ENCODE measurements at places on chromosomes 11 and 22. TPM values are rescaled to one million over a fixed set of nuclear protein-coding genes. Genes with fewer than 3 reads are reported as not detected.

Gene DNAL4
- total RNA-seq = 11.4 TPM

Gene CSNK2A3
- 1.9 TPM for total RNA-seq

Gene DYNC2H1
- total RNA-seq = 5.3 TPM

Gene PATE4
- total RNA-seq = not detected

Gene CCDC81
- 0.20 TPM for total RNA-seq

Gene FDXACB1
- 1.5 TPM for total RNA-seq

Gene OR2D2
- not detected for total RNA-seq

Gene DDTL
- total RNA-seq = 1.9 TPM

Gene ART1
- total RNA-seq = not detected

Gene RNF141
- 25.8 TPM for total RNA-seq

Gene PANX3
- not detected for total RNA-seq

Gene RASD2
- 0.67 TPM for total RNA-seq

Gene FAM180B
- not detected for total RNA-seq

Gene SYNGR1
- total RNA-seq = 14.1 TPM

Gene SMDT1
- 40.8 TPM for total RNA-seq

Gene OR5B21
- not detected for total RNA-seq

Gene KDM4E
- total RNA-seq = not detected

Gene THY1
- total RNA-seq = 18.8 TPM

Gene TMEM80
- 12.4 TPM for total RNA-seq

Gene TMEM121B
- 0.09 TPM for total RNA-seq

Gene EFCAB6
- total RNA-seq = 0.91 TPM

Gene OR4C6
- total RNA-seq = not detected

Gene JAM3
- total RNA-seq = 4.4 TPM

Gene TSSK2
- total RNA-seq = not detected

Gene PATL1
- 48.4 TPM for total RNA-seq
